ENCODE measurements at places on chromosomes 6 and 20. TPM values are rescaled to one million over a fixed set of nuclear protein-coding genes. Genes with fewer than 3 reads are reported as not detected.

DNA sequence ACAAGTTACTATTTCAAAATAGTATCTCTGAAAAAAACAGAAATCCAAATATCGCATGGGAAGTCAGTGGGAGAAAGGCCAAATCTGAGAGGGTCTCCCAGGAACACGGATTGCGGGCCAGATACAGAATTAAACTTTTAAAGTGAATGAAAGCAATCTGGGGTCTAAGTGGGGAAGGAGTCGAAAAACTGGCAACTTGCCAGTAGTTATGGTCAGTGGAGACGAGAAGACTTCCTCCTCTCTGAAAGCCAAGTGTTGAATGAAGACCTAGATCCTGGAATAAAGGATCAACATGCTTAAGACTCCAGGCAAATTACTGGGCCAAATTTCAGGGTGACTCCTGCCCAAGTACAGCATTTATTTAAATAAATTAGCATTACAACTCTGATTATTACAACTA is 123.6 kb downstream of the BFSP1 start:
- DNase-seq, result peak; percentile 7

GRCh38 chr6:67541586-67541985 is 1093.5 kb upstream of the ADGRB3 start:
- DNase-seq, result no peak

DNA sequence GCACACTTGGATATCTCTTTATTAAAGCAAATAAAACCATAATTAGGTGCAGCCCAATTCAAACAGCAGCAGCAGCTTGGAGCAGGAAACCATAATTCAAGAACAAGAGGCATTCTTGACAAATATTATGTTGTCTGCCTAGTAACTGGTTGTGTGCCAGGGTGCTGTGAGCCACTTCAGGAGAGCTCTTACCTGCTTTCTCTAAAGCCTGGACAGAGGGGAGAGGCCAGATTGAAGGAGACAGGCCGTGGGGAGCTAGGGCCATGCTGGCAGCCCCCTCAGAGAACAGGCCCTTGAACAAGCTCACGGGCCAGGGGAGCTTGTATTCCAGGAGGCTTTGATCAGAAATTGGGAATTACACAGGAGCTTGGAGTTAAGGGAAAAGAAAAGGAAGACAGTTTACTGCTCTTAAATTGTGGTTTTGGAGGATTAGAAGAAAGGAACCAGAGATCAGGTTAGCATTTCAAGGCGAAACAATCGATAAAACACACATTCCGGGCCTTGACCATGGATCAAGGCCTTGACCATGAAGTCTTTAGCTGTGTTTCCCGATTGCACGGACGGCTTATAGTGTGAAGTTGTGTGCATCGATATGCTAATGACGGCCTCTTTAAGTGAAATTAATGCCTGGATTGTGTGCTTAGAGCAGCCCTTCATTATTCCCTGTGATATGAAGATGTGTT is 69.8 kb upstream of the NKX2-2 start:
- no peak for DNase-seq

- DNase-seq, result no peak
Observed at GRCh38 chr6:146111881-146112450, 83.1 kb downstream of the GRM1 start.

Gene MMUT
- total RNA-seq, result 15.0 TPM

DNA sequence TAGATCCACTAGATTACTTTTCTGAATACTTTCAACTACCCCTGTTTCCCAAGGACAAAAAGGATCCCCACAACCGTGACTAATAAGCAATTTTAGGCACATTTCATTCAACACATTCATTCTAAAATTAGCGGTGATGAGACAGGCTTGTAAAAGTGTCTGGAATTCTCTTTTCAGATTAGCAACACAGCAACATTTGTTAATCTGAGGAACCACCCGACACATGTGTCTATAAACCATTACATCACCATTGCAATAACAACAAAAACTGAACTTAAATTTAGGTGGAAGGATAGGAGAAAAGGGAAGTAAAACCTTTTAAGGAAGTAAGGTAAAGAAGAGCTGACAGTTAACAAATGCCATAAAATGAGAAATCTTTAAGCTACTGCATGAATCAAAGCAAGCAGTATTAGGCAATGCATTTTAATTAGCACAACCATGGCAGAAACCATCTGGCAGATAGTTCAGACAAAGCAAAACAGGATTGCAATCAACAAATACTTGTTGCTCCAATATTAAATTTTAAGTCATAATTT is 49.1 kb downstream of the MAP3K7 start:
- peak; percentile 58 for DNase-seq

GRCh38 chr6:158519761-158520160 is 40.1 kb upstream of the TMEM181 start:
- no peak for DNase-seq

DNA sequence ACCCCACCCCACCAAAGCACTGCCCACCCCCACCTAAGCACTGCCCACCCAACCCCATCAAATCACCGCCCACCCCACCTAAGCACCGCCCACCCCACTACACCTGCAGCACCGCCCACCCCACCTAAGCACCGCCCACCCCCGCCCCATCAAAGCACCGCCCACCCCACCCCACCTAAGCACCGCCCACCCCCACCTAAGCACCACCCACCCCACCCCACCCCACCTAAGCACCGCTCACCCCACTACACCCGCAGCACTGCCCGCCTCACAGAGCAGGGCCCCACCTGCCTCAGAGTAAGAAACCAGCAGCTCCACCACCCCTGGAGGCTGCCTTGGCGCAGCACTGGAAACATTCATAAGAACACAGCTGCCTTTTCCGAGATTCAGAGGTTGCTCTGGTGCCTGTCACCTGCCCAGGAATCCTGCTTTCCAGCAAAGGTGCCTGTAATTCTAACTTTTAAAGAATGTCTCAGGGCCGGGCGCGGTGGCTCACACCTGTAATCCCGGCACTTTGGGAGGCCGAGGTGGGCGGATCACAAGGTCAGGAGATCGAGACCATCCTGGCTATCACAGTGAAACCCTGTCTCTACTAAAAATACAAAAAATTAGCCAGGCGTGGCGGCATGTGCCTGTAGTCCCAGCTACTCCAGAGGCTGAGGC is 148.2 kb downstream of the BMP7 start:
- no peak for DNase-seq

DNA sequence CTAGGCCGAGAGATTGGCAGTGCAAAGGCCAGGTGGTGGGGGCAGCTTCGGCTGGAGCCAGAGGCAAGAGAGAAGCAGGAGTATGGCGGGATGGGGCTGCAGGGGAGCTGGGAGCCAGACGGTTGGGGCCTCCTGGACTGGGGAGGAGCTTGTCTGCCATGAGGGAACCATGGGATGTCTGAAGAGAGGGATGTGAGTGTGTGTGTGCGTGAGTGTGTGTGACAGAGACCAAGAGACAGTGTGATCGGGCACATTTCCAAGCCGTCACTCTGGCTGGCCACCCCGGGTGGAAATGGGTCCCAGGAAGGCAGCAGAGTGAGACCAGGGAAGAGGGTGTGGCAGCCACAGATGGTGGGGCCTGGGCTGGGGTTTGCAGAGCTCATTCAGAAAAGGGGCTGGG is 13.8 kb downstream of the PHACTR3 start:
- DNase-seq, result no peak

GRCh38 chr6:105077596-105078385 is 102.0 kb downstream of the POPDC3 start:
- peak; percentile 66 for DNase-seq

GRCh38 chr6:89888871-89889270 is 5.4 kb upstream of the GJA10 start:
- DNase-seq, result no peak

DNA sequence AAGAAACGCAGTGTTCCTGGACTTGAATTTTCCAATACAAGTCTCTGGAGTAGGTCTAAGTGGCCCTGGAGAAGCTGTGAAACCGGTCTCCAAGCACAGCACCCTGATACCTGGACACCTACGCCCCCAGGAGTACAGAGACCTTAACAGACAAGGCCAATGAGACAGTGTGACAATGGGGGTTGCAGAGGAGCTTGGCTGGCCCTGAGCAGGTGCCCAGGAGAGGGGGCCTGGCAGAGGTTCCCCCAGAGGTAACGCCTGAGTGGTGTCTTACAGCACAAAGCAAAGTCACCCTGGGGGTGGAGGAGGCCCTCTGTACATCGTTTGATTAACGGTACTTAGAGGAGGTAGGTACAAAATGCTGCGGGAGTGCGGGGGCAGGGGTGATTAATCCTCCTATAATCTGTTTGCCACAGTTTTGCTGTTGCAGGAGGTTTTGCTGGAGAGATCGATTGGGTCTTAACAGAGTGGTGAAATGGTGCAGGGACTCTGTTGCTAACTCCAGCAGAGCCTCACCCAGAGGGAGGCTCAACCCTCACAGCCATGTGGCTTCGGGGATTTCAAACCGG is 37.3 kb upstream of the APCDD1L start:
- DNase-seq, result no peak

Gene COL21A1
- total RNA-seq, result 101 TPM

Gene PDYN
- not detected for total RNA-seq

GRCh38 chr6:130843575-130844320 is 16.5 kb downstream of the SMLR1 start:
- peak; percentile 51 for DNase-seq

GRCh38 chr6:142834853-142835252 is 110.1 kb downstream of the HIVEP2 start:
- no peak for DNase-seq
